ENCODE measurements at places on chromosomes 16 and 17. TPM values are rescaled to one million over a fixed set of nuclear protein-coding genes. Genes with fewer than 3 reads are reported as not detected.
A peak's percentile ranks its signal among the peaks of the same experiment; 100 is the strongest.

DNA sequence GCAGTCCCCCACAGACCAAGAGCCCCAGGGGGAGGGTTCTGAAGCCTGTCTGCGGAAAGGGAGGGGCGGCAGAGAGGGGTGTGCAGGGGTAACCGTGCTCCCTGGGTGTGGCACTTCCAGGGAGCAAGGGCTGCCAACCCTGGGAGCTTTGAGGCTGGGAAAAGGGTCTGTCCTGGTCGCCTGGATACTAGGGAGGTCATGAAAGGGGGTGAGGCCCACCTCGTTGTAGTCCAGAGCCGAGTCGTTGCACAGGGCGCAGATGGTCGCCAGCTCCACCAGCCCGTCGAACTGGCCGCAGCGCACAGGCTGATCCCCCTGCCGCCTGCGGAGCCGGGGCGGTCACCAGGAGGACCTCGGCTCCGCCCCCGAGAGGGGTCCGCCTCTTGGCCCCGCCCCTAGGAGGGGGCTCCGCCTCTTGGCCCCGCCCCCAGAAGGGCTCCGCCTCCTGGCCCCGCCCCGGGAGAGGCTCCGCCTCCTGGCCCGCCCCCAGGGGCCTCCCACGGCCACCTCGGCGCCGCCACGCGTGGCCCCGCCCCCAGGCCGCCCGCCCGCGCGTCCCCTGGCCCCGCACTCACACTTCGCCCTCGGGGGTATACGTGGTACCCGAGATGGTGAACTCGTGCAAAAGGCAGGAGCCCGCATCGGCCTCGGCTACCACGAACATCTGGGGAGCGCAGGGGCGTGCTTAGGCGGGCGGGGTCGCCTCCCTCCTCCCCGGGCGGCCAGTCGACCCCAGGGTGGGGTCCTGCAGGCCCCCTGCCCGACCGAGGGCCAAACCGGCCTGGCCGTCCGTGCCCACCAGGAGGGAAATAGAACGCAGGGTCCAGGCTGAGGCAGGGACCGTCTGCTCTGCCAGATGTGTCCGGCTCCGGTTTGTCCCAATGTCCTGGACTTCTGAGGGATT, 19.5 kb downstream of the ATP2A3 start:
- DNase-seq = peak; percentile 57

GRCh38 chr16:66044556-66044955, 321.9 kb upstream of the CDH5 start:
- no peak for DNase-seq

- no peak for DNase-seq
Observed at GRCh38 chr16:57527027-57527426, 9.3 kb downstream of the CCDC102A start.

PHKG2 gene
- total RNA-seq = 25.3 TPM

DNA sequence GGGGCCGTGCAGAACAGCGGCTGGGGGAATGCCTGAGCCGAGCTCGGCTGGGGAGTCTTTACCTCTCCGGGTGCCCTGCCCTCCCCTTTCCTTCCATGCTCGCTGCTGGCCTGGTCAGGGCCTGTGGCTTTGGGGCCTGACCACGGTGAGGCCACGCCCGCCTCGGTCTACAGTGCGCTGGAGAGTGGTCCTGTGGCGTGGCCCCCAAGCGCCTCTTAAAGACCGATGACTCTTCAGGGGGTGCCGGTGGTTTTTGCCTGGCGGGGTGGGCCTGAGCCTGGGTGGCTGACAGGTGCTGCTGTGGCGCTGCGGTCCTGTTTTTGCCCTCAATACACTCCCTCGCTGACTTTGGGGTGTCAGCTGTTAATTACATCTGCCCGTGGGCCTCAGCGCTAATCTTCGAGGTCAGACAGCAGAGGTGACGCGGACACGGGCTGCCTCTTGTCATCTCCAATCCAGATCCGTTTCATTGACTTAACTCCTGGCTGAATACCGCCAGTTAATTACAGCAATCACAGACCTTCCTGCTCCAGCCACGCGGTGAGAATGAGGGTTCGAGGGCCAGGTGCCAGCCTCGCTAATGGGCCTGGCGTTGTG, 29.7 kb downstream of the GSE1 start:
- DNase-seq = no peak

PRAC2 gene
- total RNA-seq = 6.1 TPM

CCDC154 gene
- total RNA-seq = not detected

DNA sequence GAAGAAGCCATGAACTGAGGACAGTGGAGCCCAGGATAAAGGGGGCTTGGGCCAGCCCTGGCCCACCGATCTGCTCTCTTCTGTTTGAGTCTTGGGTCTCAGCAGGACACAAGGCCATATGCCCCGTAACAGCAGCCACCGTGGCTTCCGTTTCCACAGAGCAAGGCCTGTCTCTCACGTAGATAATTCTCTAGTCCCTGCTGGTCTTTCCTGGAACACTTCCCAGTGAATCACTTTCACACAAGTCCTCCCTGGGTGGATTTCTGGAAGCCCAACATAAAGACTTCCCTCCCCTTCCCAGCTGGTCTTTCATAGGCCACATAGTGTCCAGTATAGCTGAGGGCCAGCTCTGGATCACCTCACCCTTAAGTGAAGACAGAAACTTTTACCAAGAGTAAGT, 19.9 kb upstream of the C16orf78 start:
- peak; percentile 14 for DNase-seq

- no peak for DNase-seq
Observed at GRCh38 chr16:65281586-65281985, 159.7 kb upstream of the CDH11 start.

RSKR gene
- 3.5 TPM for total RNA-seq

All from RPMI7951 (cell line).